ENCODE measurements at places on chromosomes 12 and 14.

- no peak for DNase-seq
These were observed 16.5 kb upstream of the HNF1A start for GRCh38 chr12:120961604-120962531.

DNA sequence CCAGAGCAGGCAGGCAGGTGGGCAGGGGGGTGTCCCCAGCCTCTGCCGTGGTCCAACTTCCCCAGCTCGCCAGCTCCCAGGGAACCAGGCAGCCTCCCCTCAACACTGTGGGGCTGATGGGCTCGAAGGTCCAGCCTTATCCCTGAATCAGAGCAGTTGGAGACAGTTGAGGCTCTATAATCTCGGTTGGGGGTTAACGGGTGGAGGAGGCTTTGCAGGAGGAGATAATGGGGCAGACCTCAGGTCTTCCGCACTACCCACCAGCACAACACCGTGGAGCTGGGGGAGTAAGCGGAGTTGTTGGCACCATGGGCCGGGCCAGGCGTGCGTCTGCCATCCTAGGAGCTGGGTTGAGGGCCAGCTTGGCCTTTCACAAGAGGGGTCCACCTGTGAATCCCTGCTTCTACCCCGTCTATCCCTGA, 13.9 kb upstream of the HDAC7 start:
- no peak for DNase-seq

DNA sequence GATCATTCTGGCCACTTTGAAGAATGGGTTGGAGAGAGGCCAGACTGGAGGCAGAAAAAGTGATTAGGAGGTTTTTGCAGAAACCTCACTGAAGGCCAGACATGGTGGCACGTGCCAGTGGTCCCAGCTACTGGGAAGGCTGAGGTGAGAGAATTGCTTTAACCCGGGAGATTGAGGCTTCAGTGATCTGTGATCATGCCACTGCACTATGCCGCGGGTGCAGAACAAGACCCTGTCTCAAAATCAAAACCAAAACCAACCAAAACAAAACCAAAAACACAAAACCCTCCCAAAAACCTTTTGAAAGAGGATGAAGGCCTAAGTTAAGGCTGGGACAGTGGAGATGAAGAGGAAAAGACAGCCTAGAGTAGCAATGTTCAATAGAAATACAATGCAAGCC, 15.2 kb upstream of the CFAP54 start:
- DNase-seq = no peak

- DNase-seq = no peak
These were observed 15.4 kb downstream of the PIWIL1 start for GRCh38 chr12:130353081-130353480.

GRCh38 chr12:130458341-130458740, 120.7 kb downstream of the PIWIL1 start:
- DNase-seq = no peak

DNA sequence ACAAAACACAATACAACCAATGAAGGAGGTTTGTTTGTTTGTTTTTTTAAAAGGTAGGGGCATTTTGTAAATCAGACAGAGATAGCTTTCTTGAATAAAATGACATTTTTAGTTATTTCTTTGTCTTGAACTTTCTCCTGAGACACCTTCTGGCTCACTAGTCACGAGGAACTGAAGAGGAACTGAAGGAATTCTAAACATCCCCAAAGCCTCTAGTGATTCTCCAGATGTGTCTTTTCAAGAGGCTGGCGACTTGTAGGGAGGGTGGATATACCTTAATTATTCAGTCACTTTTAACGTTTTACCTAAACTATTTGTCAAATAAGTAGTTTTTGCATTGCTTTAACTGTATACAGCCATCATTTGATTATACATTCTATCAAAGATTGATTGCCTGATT, 211.2 kb upstream of the LRIG3 start:
- DNase-seq = no peak

DNA sequence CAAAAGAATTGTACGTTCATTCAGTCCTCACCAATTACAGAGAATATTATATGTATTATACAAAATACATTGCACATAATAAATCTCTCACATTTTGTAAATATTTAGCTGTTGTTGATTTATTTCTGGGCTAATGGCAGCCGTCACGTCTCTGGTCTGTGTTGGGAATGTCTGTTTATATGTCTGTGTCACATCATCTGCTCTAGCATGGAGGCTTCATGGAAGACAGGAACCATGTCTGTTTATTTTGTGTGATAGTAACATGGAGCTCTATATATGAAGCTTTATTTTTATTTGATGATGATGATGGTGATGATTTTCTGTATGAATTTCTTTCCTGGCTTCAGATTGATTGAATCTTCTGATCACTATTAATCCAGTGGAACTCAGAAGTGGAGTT, 138.4 kb downstream of the RAD51B start:
- no peak for DNase-seq

Data from spinal cord (tissue), 10 donors.